Activated naive CD8-positive, alpha-beta T cell treated with anti-CD3 and anti-CD28 coated beads for 36 hours (primary cell): ENCODE measurements at places on chromosomes 12 and 14. TPM values are rescaled to one million over a fixed set of nuclear protein-coding genes. Genes with fewer than 3 reads are reported as not detected.

The IL31 gene
- total RNA-seq: not detected

GRCh38 chr12:20822415-20822814 is 11.9 kb downstream of the SLCO1B3 start:
- no peak for DNase-seq

The TAS2R9 gene
- total RNA-seq: not detected

The RNASE1 gene
- not detected for total RNA-seq

DNA sequence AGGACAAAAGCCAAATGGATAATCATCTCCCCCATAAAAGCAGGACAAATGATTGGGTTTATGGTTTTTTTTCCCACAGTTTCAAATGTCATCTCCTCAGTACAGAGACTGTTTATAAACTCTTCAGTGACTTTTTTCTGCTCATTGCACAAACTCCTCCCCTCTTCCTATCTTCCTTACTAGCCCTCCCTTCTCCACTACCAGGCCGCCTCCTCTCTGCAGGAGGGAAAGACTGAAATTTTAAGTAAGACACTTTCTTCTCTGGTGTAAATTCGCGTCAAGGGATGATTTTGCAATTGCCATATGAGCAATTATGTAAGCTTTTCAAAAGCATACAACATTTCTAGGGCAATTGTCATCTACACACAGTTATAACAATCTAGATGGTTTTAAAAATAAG is 37.0 kb downstream of the BTG1 start:
- no peak for DNase-seq

The YY1 gene
- total RNA-seq: 109 TPM

- DNase-seq: no peak
These were observed 594 bp upstream of the VCPKMT start for GRCh38 chr14:50116966-50117365.

- DNase-seq: no peak
These were observed 182.6 kb downstream of the PHLDA1 start for GRCh38 chr12:75848961-75849360.

The CD69 gene
- 152 TPM for total RNA-seq

The GLIPR1L1 gene
- total RNA-seq: not detected

DNA sequence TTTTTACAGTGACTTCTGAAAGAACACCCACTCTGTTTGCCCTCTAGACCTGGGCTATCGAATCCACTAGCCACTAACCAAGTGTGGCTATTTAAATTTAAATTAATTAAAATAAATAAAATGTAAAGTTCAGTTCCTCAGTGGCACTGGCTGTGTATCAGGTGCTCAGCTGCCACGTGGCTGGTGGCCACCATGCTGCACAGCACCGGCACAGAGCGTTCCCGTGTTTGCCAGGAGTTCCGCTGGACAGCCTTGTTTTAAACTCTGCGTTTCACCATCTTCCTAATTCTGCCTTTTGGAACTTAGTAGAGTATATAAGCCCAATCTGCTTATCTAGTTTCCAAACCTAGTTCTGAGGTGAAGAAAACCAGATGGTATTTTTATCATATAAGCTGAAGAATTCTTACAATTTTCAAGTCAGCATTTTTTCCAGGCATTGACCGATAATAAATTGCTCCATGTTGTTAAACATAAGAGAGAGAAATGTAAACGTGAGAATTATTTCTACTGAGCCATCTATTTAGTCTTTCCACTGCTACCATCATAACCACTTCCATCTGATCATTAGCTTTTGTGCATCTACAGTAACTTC is 339.0 kb downstream of the CACNA1C start:
- DNase-seq: no peak

- no peak for DNase-seq
These were observed 3.5 kb downstream of the TAC3 start for GRCh38 chr12:57012600-57013465.

DNA sequence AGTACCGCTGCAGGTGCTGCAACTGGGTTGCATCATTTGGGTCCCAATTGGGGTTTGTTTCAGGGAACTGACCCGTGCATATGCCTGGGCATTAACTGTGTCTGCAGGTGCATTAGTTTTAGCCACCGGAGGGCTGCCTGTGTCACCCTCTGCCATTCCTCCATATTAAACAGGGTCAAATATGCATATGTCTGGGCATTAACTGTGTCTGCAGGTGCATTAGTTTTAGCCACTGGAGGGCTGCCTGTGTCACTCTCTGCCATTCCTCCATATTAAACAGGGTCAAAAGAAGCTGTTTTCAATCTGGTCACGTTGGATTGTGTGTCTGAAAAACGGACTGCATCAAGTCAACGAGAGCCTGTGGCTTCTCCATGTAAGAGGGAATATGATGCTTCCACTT is 1317.0 kb downstream of the TMEM121 start:
- DNase-seq: no peak

DNA sequence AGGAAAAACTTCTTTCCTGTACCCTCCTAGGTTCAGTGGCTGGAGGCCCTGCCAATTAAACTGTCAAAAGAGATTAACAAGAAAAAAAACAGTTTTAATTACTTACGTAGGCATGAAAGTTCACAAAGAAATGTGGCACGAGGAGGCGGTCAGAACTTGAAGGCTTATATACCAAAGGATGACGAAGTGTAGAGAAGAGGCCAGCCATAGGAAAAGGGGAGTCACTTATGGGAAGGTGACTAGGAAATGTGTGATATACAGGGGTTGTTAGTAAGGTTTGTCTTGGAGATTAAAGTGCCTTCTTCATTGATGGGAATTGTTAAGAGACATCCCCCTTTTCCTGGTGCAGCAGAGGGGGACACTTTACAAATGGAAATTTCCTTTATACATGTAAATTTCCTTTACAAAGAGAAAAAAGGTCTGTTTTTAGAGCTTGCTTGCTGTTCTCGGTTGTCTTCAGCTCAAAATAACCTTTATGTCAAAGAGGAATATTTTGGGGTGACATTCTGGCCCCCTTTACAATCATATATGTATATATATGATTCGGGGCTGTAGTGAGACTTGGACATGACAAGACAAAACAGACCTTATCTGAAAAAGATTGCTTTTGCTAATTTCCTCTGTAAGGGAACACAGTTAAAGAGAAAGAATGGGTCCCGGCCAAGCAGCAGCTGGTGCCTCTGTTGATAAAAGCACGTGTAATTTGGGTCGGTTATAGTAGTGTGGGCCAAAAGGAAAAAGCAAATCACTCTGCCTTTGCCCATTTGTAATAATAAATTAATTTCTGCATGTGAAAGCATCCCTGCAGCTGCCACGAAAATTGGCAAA is 38.6 kb downstream of the SYNE2 start:
- no peak for DNase-seq

GRCh38 chr14:75566321-75566720 is 12.1 kb upstream of the FLVCR2 start:
- DNase-seq: peak; percentile 86

The CAPZA3 gene
- total RNA-seq: not detected

The CCDC38 gene
- total RNA-seq: 0.16 TPM

The KIF26A gene
- total RNA-seq: 0.89 TPM

GRCh38 chr14:64340560-64341196 is 46.5 kb upstream of the ESR2 start:
- no peak for DNase-seq

- DNase-seq: no peak
These were observed 186.2 kb upstream of the C14orf180 start for GRCh38 chr14:104393199-104393897.

The CYP27B1 gene
- total RNA-seq: 9.6 TPM

- no peak for DNase-seq
These were observed 589.5 kb upstream of the TBX3 start for GRCh38 chr12:115273456-115273855.

- DNase-seq: no peak
These were observed 94.3 kb downstream of the LRRC74A start for GRCh38 chr14:76920331-76921087.

The CLEC9A gene
- total RNA-seq: not detected

The TDP1 gene
- 88.4 TPM for total RNA-seq
